ENCODE measurements at places on chromosomes 5 and 9.

DNA sequence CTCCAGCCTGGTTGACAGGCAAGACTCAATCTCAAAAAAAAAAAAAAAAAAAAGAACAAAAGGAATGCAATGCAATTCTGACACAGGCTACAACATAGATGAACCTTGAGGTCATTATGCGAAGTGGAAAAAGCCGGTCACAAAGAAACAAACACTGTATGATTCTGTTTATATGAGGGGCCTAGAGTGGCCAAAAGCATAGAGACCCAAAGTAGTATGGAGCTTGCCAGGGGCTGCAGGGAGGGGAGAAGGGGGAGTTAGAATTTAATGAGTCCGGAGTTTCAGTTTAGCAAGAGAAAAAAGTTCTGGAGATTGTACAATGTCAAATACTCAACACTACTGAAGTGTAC lies 33.2 kb upstream of the ASS1 start:
- H3K27me3 ChIP-seq, result peaks cover 13% of the 10 kb centered on the region
- H3K27ac ChIP-seq, result no peak overlapping the region
- no peaks in the 10 kb centered on the region for H3K4me1 ChIP-seq
- DNase-seq, result no peak
- H3K36me3 ChIP-seq, result no peaks in the 10 kb centered on the region

- H3K4me3 ChIP-seq, result peak overlapping the region; percentile 68
- peak overlapping the region; percentile 90 for H3K27ac ChIP-seq
- peaks cover 37% of the 10 kb centered on the region for H3K4me1 ChIP-seq
- peak; percentile 65 for DNase-seq
- peaks cover 3% of the 10 kb centered on the region for H3K27me3 ChIP-seq
These were observed 107.6 kb upstream of the SPRY4 start for GRCh38 chr5:142432369-142432863.

DNA sequence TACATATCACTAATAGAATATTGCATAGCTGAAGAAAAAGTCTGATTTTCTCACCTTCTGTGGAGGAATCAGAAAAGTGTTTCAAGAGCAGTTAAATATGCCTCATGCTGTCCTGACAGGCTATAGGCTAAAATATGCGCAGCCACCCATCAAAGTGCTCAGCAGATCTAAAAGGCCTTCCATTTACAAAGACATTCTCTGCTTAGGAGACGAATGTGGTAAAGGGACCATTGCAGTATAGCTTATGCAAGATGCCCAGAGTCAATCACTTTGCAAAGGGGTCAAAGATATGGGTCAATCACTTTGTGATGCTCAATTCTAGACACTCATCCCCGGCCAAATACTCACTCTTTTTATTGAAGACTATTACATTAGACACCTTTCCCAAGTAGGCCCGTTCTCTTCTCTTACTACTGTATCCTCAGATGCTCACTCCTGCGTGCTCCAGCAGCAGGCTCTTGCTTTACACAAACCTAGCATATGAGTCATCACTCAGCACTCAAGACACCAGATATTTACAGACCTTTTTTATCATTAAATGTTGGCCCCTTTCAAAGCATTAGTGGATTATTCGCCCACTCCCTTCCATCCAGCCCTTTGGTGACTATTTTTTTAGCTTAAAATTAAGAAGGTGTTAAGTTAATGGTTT lies 568.2 kb upstream of the CDH18 start:
- H3K27me3 ChIP-seq, result no peaks in the 10 kb centered on the region
- DNase-seq, result no peak
- no peaks in the 10 kb centered on the region for H3K36me3 ChIP-seq
- H3K4me1 ChIP-seq, result no peaks in the 10 kb centered on the region

DNA sequence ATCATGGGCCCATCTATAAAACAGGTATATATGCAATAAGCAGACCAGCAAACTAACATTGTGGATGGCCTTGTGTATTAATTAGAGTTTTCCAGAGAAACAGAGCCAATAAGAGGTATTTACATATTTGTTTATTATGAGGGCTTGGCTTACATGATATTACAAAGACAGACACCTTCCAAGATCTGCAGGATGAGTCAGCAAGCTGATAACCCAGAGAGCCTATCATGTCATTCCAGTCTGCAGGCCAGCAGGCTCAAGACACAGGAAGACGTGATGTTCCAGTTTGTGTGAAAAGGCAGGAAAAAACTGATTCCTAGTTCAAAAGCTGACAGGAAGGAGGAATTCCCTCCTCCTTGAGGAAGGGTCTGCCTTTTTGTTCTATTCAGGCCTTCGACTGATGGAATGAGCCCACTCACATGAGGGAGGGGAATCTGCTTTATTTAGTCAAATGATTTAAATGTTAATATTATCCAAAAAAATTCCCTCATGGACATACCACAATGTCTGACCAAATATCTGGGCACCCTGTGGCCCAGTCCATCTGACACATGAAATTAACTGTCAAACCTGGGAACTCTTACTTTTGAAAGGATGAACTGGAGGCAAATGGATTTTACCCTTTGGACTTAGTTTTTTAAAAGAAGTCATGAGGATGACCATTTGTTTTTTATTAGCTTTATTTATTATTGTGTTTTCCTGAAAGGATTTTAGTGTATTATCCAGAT lies 161.2 kb upstream of the CHD1 start:
- H3K4me1 ChIP-seq, result peaks cover 2% of the 10 kb centered on the region
- no peak overlapping the region for H3K4me3 ChIP-seq
- no peaks in the 10 kb centered on the region for H3K36me3 ChIP-seq

DNA sequence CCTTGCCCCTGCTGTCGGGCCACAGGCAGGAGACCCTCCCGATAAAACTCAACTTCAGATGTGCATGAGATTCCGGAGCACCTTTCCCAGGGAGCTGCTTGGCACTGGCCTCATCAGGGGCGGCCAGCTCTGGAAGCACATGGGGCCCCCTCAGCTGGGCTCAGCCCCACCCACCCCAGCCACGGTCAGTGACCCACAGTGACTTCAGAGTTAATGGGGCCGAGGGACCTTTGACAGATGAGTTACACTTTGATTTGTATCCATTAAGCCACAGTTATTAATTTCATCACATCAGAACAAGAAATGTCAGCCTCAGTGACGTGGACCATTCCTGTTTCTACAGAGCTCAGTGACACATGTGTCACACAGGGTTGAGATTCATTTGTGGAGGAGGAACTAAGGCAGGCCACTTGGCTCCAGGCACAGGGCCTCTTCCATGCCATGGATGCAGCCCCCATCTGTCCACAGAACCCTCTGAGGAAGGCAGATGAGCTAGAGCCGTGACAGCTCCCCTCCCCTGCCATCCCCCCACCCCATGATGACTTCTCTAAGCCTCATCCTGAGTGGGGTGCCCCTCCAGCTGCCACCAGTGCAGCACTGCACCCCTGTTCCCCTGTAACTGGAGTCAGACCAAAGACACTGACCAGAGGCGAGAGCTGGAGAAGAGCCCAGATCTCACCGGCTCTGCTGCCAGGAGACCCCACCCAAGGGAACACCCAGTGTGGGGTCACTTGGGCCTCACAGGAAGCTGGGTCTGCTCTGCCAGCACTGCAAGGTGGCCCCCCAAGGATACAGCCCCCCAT lies 69.4 kb upstream of the ADAMTS2 start:
- DNase-seq, result no peak
- no peak overlapping the region for H3K27ac ChIP-seq
- no peak overlapping the region for H3K4me3 ChIP-seq
- H3K27me3 ChIP-seq, result no peaks in the 10 kb centered on the region
- no peaks in the 10 kb centered on the region for H3K36me3 ChIP-seq

- no peaks in the 10 kb centered on the region for H3K4me1 ChIP-seq
- no peak for DNase-seq
- H3K27ac ChIP-seq, result no peak overlapping the region
- H3K36me3 ChIP-seq, result no peaks in the 10 kb centered on the region
- peaks cover 58% of the 10 kb centered on the region for H3K27me3 ChIP-seq
These were observed 831 bp downstream of the IGFBPL1 start for GRCh38 chr9:38423273-38423972.

- H3K27ac ChIP-seq, result no peak overlapping the region
- peaks cover 5% of the 10 kb centered on the region for H3K27me3 ChIP-seq
- no peak for DNase-seq
- H3K36me3 ChIP-seq, result no peaks in the 10 kb centered on the region
These were observed 9.5 kb upstream of the GGTA1 start for GRCh38 chr9:121509180-121509579.

DNA sequence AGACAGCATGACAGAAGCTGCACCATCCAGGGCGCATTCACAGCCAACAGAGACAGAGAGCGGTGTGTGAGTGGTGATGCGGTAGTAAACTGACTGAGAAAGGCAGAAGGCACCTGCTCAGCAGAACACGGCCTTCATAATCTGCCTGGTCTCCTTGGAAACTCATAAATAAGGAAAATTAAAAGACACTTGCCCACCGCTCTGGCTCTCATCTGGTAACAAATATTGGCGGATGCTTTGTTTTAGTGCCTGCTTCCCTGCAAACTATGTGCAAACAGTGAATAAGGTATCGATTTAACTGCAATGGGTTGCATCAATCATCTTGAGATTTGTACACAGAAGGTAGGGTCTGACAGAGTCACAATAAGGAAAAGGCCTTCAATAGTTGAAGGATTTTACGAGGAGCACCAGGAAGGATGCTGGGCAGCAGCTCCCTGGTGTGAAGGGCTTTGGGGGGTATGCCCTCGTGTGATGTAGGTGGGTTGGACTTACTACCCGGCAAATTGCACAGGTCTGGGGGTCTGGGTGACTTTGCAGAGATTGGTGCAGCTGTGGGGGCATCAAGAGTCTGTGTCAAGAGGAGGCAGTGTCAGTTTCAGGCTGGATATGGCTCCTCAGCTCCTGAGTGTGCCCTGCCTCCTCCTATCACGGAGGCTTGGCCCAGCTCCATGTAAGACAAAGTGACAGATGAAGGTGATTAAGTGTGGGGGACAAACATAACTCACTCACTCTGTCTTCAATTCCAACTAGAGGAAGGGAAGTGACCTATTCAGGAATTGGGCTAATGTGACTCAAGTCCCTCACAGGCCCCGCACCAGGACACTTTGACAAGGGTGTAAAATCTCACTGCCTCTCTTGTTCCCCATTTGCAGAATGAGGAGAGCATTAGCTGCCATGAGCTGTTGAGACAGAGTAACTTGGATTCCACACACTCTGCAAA lies 166.7 kb downstream of the ICE1 start:
- H3K4me1 ChIP-seq, result no peaks in the 10 kb centered on the region
- no peak overlapping the region for H3K4me3 ChIP-seq
- DNase-seq, result no peak
- H3K36me3 ChIP-seq, result no peaks in the 10 kb centered on the region
- no peak overlapping the region for H3K27ac ChIP-seq
- peaks cover 4% of the 10 kb centered on the region for H3K27me3 ChIP-seq

- DNase-seq, result peak; percentile 49
- H3K36me3 ChIP-seq, result peaks cover 36% of the 10 kb centered on the region
- peak overlapping the region; percentile 92 for H3K27ac ChIP-seq
- H3K4me1 ChIP-seq, result peaks cover 27% of the 10 kb centered on the region
These were observed 40.0 kb downstream of the KLHL3 start for GRCh38 chr5:137695651-137696428.

DNA sequence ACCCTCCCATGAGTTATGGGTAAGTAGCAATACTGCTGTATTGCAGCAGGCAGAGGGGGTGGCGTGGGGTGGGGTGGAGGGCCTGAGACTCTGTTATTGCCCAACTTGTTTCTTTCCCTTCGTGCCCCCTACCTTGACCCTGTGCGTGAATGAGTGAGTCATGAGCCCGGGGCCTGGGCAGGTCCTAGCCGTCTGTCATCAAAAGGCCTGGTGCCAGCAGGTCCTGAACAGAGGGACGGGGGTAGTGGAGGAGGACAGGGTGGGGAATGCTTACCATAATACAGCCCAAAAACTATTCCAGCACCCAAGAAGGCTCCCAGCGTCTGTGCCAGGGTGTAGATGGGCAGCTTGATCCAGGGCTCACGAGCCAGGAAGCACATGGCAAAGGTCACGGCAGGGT lies 4.3 kb downstream of the AQP3 start:
- no peak for DNase-seq
- peaks cover 30% of the 10 kb centered on the region for H3K4me1 ChIP-seq
- H3K4me3 ChIP-seq, result no peak overlapping the region
- no peaks in the 10 kb centered on the region for H3K27me3 ChIP-seq
- H3K36me3 ChIP-seq, result no peaks in the 10 kb centered on the region
- H3K27ac ChIP-seq, result no peak overlapping the region

GRCh38 chr5:80036615-80037014 lies 1.5 kb downstream of the THBS4 start:
- no peak overlapping the region for H3K27ac ChIP-seq
- no peaks in the 10 kb centered on the region for H3K36me3 ChIP-seq
- peaks cover 8% of the 10 kb centered on the region for H3K4me1 ChIP-seq
- H3K27me3 ChIP-seq, result peaks cover 51% of the 10 kb centered on the region
- no peak overlapping the region for H3K4me3 ChIP-seq
- DNase-seq, result no peak

DNA sequence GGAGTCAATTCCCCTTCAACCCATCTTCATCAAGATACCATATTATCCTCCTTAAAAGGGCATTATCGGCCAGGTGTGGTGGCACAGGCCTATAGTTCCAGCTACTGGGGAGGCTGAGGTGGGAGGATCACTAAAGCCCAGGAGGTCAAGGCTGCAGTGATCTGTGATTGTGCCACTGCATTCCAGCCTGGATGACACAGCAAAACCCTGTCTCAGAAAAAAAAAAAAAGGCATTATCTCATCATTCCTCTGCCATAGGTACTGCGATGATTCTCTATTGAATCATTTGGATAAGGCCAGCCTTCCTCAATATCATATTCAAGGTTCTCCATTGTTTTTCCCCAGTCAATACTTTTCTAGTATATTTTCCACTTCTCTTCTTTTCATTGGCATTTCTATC lies 39.2 kb upstream of the RAB3C start:
- H3K27me3 ChIP-seq, result peaks cover 4% of the 10 kb centered on the region
- no peak overlapping the region for H3K27ac ChIP-seq
- DNase-seq, result no peak
- peaks cover 5% of the 10 kb centered on the region for H3K4me1 ChIP-seq

GRCh38 chr5:1507457-1507856 lies 16.3 kb downstream of the LPCAT1 start:
- no peaks in the 10 kb centered on the region for H3K36me3 ChIP-seq
- H3K27ac ChIP-seq, result no peak overlapping the region
- no peak for DNase-seq
- H3K4me1 ChIP-seq, result peaks cover 15% of the 10 kb centered on the region
- no peaks in the 10 kb centered on the region for H3K27me3 ChIP-seq

DNA sequence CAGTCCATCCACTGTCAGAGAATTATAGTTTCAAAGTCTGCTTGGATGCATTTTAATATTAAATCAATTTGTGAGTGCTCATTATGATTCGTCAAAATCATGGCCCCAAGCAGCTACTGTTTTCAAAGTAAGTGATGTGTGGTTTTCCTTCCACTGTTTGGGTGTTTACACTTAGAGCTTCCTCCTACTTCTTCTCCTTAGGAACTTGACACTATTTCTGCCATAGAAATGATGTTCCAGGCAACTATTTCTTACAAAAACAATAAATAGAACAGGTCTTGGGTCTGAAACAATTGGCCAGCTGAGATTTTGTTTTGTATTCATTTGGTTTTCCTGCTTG lies 132.8 kb upstream of the RAI14 start:
- H3K27ac ChIP-seq, result no peak overlapping the region
- H3K4me3 ChIP-seq, result no peak overlapping the region
- peaks cover 2% of the 10 kb centered on the region for H3K27me3 ChIP-seq
- no peaks in the 10 kb centered on the region for H3K4me1 ChIP-seq

GRCh38 chr9:130041648-130042405 lies 1.2 kb downstream of the FNBP1 start:
- peak overlapping the region; percentile 99 for H3K27ac ChIP-seq
- DNase-seq, result no peak
- H3K4me1 ChIP-seq, result peaks cover 57% of the 10 kb centered on the region
- H3K27me3 ChIP-seq, result no peaks in the 10 kb centered on the region
- peaks cover 16% of the 10 kb centered on the region for H3K36me3 ChIP-seq
- H3K4me3 ChIP-seq, result peak overlapping the region; percentile 100

GRCh38 chr5:98016771-98017170 lies 756.7 kb upstream of the RGMB start:
- H3K4me3 ChIP-seq, result no peak overlapping the region
- H3K4me1 ChIP-seq, result no peaks in the 10 kb centered on the region
- DNase-seq, result no peak
- H3K27ac ChIP-seq, result no peak overlapping the region
- no peaks in the 10 kb centered on the region for H3K27me3 ChIP-seq
- no peaks in the 10 kb centered on the region for H3K36me3 ChIP-seq

Measured in activated naive CD8-positive, alpha-beta T cell treated with anti-CD3 and anti-CD28 coated beads, Interleukin-2, amount 10 ng/mL, durations not matched to agents 7 days and 5 days (primary cell).